ENCODE measurements at places on chromosomes 5 and 9.

GRCh38 chr5:174154559-174154958 is 109.1 kb downstream of the NSG2 start:
- no peak for DNase-seq

- no peak for DNase-seq
These were observed 23.7 kb upstream of the MROH2B start for GRCh38 chr5:41094871-41095270.

- no peak for DNase-seq
These were observed 171.6 kb downstream of the PAX5 start for GRCh38 chr9:36862206-36863145.

DNA sequence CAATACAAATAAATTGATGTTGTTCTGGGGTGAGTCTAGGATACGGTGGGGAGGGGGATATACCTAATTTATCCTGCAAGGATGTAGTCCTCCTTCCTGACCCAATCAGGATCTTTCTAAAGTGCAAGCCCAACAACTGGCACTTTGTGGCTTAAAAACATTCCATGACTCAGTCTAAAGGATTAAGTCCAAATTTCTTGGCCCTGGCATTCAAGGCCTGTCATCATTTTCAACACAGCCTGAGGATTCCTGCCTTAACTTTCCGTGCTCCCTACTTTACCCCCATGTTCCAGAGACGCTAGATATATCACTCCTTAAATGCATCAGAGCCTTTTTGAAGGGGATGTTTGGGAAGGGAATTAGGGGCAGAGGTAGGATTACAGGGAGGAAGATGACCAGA is 1.0 kb downstream of the FAM221B start:
- DNase-seq, result no peak

- no peak for DNase-seq
These were observed 352.5 kb upstream of the C9orf72 start for GRCh38 chr9:27925815-27926214.

DNA sequence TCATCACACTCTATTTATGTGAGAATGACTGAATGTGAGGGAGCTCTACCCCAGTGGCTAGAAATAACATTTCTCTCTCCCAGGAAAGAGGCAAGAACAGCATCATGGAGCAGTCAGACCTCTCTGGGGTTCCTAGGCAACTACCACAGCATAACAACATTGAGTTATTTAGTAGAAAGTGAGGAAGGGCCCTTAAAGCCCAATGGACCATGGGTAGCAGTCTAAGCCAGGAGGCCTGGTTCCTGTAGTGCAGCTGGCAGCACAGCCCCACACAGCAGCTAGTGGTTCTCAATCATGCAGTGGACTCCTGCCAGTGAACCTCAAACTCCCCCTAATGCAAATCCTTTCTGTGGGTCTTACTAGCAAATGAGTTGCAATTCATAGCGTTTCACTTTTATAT is 55.3 kb downstream of the SPEF2 start:
- peak; percentile 9 for DNase-seq

GRCh38 chr9:117304549-117304948 is 110.3 kb downstream of the ASTN2 start:
- no peak for DNase-seq

- no peak for DNase-seq
These were observed 1272.0 kb upstream of the ACO1 start for GRCh38 chr9:31112491-31112890.

- DNase-seq, result no peak
These were observed 90.8 kb upstream of the IRX4 start for GRCh38 chr5:1973391-1974013.

DNA sequence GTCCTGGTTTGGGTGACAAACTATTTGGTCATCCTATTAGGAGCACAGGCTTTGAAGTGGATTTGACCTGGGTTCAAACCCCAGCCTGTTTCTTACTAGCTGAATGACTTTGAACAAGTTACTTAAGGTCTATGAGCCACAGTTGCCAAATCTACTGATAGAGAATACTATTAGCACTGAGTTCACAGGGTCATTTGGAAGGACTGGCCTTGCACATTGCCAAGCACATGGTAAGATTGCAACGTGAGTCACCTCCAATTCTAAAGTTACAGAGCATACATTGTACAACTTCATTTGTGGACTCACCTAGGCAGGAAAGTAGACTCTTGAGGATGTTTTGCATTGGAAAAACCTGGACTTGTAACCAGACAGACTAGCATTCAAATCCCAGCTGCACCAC is 38.9 kb downstream of the MFAP3 start:
- DNase-seq, result no peak

GRCh38 chr5:93017849-93018248 is 563.2 kb downstream of the NR2F1-AS1 start:
- DNase-seq, result no peak

DNA sequence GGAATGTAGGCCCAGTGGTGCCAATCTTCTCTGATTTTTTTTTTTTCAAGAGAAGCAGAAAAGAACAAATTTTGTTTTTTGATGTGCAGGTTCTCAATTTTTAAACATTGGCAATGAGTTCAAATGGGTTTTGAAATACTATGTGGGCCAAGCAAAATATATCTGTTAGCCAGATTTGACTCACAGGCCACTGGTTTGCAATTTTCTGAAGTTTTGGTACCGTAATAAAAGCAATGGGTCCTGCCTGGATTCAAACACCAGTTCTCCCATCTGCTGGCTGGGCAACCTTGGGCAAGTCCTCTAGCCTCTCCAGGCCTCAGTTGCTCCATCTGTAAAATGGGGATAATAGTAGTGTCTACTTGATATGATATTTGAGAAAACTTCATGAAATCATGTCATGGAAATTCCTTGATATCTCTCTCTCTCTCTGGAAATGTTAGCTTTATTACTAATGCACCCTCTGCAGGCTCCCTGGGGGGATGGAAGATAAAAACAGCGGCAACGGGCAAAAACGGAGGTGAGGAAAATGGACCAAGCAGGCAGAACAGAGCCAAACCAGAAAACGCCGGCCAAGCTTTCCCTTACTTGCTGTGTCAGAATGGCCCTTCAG is 63.4 kb downstream of the SMIM23 start:
- no peak for DNase-seq
